ENCODE measurements at places on chromosomes 4 and X.

DNA sequence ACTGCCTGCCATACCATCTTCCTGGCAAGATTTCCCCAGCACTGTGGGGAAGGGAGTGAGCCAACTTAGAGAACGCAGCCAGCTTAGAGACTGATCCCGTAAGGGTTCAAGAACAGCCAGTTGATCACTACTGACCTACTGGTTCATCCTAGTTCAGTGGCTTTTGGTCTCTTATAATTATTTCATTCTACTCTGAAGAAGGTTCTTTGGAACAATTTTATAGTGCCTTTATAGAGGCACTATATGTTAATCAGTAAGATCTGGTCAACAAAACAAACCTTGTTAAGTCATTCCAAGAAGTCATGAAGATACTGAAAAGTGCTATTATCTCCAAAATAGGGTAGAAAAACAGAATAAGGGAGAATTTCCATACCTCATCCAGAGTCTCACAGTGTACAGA lies 33.2 kb upstream of the ENPEP start:
- no peak for DNase-seq

DNA sequence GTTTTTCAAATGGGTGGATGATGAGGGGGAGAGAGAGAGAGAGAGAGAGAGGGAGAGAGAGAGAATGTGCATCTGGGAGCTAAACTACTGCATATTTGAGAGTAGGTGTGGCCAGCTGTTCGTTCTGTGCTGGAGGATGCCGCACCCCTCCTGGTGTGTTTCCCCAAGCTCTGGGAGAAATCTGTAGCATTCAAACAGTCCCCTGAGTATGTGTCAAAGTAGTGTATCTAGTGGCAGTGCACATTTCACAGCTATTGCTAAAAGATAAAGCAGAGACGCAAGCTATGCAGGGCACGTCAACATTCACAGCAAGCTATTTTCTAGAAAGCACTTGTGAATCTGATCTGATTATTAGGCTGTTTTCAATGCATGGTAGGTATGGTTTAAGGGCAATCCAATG lies 83.5 kb upstream of the LIMCH1 start:
- DNase-seq = no peak

DNA sequence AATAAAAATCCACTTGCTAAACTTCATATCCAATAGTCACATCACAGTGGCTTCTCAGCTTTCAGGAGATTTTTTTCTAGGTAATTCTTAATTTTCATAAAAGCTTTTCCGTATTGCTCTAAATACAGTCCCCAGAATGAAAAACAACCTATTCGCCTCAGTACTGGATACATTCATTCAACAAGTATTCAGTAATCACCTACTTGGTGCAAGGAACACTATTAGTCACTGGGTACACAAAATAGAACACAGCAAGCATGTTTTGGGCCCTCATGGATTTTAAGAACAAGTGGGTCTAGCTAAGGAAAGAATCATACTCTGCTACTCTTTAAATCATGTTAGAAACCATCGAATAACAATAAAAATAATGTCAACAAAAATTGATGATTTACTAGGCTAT lies 2.8 kb upstream of the BEX3 start:
- no peak for DNase-seq

GRCh38 chrX:119816300-119816699 lies 24.9 kb upstream of the RPL39 start:
- no peak for DNase-seq

DNA sequence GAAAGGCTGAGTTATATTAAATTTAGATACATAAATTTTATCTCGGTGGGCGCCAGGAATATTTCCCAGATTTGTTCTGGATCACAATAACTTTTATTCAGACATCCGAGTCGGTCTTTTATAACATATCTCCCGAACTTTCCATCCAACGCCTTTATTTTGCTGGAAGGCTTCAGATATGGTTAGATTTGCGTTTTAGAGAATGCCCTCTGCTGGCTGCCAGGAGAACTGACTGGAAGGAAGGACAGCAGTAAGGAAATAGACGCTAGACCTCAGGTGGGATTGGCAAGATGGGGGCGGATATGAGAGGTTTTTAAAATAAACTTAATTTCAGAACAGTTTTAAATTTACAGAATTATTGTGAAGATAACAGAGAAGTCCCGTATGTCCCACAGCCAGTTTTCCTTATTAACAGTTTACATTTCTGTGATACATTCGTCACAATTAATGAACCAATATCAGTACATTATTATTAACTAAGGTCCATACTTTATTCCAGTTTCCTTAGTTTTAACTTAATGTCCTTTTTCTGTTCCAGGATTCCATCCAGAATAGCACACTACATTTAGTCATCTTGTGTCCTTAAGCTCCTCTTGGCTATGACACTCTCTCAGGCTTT lies 4.6 kb upstream of the KANTR start:
- no peak for DNase-seq

DNA sequence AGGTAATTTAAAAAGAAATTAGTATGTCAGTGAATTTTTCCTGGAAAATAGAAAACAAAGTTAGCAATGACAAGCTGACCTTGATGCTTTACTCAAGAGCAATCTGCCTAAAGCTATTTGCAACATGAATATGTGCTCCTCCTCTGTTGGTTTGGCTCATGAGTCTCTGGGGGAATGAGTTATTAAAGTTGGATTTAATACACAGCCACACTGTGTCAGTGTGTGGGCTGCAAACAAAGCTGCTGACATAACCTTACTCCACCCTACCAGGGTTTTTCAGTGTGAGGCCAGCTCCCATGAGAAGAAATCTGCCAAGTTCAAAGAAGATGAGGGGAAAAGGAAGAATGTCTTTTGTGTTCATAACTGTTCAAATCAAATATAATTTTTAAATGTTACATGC lies 280.5 kb downstream of the TLL1 start:
- no peak for DNase-seq

- no peak for DNase-seq
These were observed 15.0 kb downstream of the SCARB2 start for GRCh38 chr4:76198411-76199237.

GRCh38 chr4:168183717-168184571 lies 91.6 kb downstream of the ANXA10 start:
- DNase-seq = no peak

DNA sequence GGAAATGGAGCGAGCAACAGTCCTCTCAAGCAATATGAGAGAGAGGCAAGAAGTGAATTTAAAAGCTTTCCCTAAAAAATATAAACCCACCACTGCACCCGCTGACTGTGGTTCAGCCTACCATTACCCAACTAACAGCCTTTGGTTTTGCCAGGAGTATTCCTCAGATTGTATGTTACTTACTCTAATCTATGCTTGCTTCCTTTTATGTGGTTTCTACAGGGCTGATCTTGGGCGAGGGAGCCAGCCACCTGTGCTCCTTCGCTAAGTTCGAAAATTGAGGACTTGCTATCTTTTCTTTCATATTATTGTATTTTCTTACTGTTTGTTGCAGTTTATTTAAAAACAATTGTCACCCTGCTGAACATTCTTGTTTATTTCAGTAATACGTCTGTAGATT lies 101.1 kb downstream of the DDX53 start:
- no peak for DNase-seq

DNA sequence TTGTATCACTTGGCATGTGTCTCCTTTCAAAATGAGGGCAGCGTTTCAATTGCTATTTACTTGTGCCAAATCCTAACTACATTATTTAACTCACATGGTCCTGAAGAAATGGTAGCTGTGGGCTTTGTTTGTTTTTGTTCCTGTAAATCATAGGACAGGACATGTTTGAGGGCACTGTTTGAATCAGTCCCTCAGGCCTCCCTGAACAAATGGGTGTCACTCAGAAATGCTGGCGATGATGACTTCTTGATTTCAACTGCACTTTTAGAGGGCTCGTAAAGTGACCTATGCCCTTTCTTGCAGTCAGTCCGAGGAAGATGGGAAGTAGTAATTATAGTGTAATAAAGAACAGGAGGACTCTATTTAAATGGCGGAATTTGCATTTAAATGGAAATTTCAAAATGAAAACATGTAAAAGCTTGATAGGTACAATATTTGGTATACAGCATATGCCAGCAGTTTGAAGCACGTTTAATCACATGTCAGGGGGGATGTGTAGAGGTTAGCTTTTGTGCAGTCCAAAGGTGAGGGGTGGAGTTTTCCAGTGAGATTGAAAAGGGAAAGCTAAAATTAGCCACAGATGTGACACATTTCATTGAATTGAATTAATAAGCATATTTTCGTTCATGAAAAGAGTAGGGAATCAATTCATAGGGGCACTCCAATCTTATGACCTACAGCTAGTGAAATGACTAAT lies 1958.7 kb upstream of the IGFBP7 start:
- no peak for DNase-seq

DNA sequence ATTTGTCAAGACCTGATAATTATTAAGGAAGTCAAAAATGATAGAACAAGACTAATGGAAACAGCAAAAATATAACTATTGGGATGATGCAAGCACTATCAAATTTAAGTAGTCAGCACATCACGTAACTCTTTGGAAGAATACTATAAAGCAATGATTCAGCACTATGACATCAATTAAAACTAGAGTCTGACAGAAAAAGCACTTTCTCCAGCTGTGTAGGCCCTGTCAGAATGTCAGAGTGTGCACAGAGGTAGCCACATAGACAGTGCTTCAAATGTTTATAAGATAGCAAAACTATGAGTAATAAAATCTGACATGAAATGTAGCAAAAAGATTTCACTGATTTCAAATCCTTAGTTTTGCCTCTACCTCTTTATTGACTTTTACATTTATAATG lies 1226.6 kb upstream of the ADGRL3 start:
- no peak for DNase-seq

GRCh38 chr4:182091128-182091527 lies 152.1 kb upstream of the TENM3 start:
- no peak for DNase-seq

DNA sequence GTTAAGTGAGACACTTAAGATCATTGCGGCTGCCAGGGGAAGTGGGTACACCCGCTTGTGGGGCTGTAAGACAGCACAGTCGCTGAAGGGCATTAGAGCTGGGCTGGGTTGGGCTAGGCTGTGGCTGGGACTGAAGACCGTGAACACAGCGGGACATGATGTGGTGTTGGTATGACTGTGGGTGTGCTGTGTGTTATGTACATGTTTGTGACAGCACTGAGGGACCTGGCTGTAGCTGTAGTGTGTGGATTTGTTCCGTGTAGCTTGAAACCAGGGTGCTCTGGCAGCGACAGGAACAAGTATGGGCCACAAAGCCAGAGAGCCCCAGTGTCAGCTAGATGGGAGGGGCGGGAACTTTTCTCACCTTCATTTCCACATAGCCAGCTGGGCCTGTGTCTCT lies 82.1 kb downstream of the NHSL2 start:
- DNase-seq = peak; percentile 20

DNA sequence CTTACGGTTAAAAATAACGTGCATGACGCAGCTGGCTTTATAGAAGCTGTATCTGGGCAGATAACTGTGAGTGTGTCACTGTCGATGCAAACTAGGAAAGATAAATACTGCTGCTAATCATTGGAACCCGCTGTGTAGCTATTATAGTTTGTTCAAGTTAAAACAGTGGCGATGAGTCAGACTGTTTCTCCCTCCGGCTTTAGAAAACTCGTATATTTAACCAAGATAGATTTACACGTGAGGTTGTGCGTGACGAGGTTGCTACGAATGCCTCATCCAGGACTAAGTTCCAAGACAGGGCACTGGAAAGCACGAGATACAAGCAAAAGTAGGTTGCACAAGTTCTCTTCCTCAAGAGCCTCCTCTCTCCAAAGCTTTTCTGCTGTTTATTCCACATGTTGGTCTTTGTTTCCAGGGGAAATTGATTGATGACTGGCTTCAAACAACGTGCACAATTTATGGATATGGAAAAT lies 270.7 kb downstream of the FBXW7 start:
- DNase-seq = no peak

DNA sequence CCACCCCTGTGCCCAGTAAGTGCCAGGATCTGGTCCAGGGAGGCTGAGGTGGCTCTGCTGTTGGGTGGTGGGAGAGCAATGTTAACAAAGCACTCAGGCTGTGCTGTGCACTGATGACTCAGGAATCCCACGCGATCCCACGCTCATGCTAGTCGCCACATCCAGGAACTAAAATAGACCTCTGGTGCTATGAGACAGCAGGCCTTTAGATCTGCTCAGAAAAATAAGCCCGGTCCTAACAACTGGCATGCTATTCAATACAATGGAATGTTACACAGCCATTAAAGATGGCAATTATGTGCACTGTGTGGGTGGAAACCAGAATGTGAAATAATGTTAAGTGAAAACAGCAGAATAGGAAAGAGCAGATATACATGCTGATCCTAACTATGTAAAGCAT lies 26.0 kb downstream of the ARL13A start:
- DNase-seq = no peak

DNA sequence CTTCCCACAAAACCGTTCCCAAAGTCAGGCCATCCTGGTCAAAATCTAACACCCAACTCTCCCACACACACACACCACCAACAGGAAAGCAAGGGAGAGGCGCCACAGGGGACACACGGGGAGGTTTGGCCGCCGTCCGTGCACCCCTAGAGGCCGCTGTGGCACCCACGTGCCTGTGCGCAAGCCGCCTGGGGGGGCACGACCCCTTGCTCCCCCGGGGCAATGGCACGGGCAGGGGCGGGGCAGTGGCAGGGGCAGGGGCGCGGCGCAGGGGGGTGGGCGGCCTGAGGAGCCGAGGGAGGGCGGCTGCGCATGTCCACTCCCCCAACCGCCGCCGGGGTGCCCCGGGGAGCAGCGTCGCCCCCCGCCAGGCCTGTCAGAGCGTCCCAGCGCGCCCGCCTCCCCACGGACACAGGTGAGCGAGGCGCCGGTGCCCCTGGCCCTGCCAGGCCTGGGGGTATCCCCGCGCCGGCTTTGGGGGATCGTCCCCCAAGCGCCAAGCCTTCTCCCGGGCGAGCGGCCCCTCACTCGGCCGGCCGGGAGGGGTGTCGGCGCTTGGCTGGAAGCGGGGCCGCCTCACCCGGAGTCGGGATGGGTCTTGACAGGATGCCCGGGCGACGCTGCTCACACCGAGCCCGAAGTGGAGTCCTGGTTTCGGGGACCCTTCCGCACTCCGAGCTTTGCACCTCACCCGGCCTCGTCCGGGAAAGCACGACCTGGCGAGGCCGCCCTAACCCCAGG lies at the start of gene ERAS:
Gene ERAS, plus strand, starts transcription at position 379 of the 741 bp plus-strand sequence. CDS start 2,611 bp downstream, outside the sequence.
- no peak for DNase-seq

DNA sequence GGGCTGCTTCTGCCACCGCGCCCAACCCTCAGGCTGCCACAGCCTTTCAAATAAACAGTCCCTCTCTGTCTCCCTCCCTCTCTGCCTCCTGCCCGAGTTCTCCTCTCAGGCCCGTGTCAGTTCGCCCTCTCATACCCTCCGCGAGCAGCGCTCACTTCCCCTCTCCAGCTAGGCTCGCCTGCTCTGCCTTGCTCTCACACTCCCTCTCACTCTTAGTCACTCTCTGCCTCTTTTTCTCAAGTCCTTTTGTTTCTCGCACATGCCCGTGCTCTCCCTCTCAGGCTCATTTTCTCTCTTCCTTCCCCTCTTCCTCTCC lies 3.2 kb downstream of the EFNB1 start:
- no peak for DNase-seq

DNA sequence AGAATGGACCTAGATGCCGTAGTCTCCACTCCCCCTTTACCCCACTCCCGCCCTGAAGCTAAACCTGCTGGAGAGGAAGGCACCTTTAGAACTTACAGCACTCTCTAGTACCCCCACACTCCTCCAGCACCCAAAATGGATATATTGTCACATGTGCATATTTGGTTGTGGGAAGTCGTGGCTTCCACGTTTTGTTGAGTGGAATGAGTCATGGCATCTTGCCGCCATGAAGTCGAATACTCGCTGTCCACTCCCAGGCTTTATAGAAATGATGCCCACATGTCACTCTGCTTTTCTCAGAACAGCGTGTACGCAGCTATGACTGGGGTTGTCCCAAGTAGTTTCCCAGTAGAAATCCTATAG lies 545 bp downstream of the ABCE1 start:
- DNase-seq = peak; percentile 18
